ENCODE measurements at places on chromosomes 7 and 10.
A peak's percentile ranks its signal among the peaks of the same experiment; 100 is the strongest.

- DNase-seq: peak; percentile 3
These were observed 288.7 kb downstream of the LRMDA start for GRCh38 chr10:75720157-75720556.

DNA sequence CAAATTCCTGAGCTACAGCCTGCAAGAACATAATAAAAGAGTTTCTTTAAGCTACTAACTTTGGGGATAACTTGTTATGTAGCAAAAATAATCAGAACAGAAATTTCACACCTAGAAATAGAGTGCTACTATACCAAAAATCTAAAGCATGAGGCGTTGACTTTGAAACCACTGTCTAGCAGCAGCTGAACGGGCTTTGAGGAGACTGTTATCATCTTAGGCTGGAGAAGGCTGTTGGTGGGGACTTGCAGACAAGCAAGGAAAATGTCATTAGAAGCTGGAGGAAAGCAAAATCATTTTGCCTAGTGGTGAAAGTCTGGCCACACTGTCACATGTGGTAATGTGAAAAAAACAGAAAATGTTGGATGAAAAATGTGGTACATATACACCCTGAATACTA is 48.4 kb upstream of the ST8SIA6 start:
- no peak for DNase-seq

DNA sequence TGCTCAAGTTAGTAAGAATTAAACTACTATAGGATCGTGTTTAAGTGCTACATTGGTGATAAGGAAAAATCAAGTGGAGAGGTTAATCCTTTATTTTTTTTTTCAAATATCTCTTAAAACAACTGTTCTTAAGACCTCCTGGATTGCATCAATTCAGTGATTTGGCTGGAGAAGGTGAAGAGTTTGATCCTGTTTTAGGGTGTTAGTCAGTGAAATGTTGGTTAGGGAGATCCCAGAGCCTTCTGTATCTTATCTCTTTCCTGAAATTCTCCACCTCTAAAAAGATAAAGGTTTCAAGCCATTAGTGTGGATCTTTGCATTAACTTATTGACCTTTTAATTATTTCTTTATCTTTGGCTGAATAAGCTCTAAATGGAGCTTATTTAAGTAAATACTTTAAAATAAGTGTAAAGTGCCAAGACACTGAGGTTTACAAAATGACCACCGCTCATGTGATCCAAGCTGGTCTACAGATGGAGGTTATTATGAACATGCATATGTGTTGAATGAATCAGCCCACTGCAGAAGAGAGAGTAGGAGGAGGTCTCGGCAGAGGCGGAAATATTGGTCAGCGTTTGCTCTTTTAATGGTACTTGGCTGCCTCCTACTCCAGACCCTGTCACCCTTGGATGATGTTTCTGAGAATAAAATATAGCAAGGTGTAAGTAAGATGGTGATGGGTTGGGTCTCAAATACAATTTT is 51.8 kb upstream of the BMPER start:
- DNase-seq: peak; percentile 90

DNA sequence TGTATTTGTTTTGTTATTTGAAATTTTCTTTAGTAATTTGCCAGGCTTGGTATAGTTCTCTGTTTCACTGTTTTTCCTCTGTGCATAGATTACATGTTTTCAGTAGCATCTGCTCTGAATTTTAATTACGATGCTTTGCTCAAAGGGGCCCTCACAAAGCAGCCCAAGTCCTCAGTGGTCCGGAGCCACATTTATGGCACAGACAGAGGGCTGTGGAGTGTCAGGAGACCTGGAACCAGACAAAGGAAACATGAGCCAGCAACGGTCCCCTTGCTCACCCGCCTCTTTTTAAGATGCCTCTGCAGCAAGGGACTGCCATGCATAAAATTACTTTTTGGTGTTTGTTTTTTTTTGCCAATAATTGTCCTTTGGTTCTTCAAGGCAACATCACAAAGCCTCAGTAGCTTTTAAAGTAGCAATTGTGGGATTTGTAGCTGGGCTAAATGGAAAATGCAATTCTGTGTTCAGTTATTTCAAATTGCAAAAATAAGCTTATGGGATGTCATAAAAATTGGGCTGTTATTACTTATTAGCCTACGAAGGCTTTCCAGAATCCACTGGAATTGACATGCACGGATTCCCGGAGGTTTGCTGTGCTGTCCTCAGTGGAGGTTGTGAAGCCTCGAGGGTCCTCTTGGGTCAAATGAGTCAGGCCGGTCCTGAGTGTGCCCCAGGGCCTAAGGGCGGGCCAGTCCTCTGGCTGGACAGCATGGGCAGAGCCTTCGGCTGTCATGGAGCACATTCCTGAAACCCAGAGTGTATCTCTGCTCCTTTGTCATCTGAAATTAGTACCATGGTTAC is 422.8 kb downstream of the GLRX3 start:
- DNase-seq: no peak

- DNase-seq: no peak
These were observed 213.6 kb upstream of the TBX20 start for GRCh38 chr7:35467456-35467978.

- peak; percentile 88 for DNase-seq
These were observed 69.6 kb upstream of the PDCD4 start for GRCh38 chr10:110802090-110802489.

- DNase-seq: peak; percentile 76
These were observed 51.1 kb upstream of the PPP1R3C start for GRCh38 chr10:91683975-91684374.

- peak; percentile 23 for DNase-seq
These were observed 1.5 kb downstream of the GSDME start for GRCh38 chr7:24755541-24756407.

GRCh38 chr10:67666416-67667034 is 29.5 kb downstream of the CTNNA3 start:
- DNase-seq: peak; percentile 16

DNA sequence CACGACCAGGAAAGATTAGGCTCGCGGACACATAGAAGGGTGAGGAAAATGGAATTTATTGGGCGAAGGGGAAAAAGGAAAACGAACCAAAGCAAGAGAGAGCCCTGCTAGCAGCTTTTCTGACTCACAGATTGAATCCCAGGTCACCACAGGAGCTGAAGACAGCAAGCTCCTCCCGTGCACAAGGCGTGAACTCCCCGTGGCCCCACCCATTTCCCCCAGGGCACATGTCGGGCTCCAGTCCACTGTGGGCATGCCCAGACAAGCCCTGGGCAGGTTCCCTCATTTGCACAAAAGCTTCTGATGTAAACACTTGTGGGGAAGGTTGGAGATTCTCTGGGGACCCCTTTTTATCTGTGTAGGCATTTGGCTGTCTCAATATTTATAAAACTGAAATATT is 582.4 kb downstream of the SUGCT start:
- DNase-seq: peak; percentile 70
